ELR (cell line): ENCODE measurements at places on chromosomes 3 and 15.

GRCh38 chr3:101784855-101785613 is 6.0 kb downstream of the NXPE3 start:
- DNase-seq: no peak

DNA sequence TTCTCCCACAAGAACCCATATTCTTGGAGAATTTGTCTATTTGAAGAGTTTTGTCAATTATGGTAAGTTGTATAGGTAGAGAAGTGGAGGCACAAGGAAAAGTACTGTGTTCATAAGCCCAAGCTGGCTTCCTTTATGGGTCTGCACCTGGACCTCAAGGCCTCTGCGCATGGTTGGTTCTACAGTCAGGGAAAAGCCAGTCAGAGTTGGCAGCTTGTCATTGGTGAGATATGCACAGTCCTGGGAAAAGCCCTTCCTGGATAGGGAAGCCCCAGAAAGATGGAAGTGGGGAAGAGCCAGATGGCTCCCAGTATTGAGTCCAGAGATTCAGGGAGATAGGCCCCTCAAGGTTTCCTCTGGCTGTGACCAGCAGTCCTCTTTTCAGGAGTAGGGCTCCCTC is 15.8 kb downstream of the BOC start:
- no peak for DNase-seq

- DNase-seq: peak; percentile 78
Observed at GRCh38 chr3:194140520-194141414, 4.8 kb downstream of the HES1 start.

DNA sequence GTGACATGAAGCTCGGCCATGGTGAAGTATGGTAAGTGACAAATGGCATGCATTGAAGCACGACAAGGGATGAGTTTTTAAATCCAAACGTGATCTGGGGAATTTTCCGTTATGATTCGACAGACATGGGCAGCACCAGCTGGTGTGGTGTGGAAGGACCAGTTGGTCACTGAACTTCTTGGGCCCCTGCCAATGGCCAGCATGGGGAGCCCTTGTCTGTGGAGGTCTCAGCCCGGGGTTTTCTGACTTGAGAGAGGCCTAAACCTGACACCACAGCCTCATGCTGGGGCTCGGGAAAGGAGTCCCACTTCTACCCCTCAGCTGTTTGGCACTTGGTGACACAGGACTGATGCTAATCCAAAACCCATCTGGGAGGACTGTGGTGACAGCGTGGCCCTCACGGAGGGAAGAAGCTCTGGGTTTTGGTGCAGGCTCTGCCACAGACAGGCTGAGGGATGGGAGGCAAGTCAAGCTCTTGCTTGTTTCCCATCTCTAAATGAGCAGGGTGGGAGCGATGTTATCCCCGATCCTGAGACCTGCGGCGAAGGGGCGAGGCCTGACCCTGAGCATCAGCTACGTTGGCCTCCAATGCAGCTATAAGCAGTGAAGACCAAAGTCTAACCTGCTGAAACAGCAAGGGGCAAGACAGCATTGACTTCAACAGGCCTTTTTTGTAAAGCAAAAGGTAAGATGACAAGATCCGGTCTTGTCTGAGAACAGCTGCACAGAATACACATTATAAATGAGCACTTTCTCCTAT is 69.5 kb downstream of the ATP1B3 start:
- DNase-seq: no peak

- DNase-seq: no peak
Observed at GRCh38 chr3:184512621-184513020, 49.0 kb upstream of the EPHB3 start.

- no peak for DNase-seq
Observed at GRCh38 chr15:62124973-62125303, 40.1 kb downstream of the C2CD4B start.

DNA sequence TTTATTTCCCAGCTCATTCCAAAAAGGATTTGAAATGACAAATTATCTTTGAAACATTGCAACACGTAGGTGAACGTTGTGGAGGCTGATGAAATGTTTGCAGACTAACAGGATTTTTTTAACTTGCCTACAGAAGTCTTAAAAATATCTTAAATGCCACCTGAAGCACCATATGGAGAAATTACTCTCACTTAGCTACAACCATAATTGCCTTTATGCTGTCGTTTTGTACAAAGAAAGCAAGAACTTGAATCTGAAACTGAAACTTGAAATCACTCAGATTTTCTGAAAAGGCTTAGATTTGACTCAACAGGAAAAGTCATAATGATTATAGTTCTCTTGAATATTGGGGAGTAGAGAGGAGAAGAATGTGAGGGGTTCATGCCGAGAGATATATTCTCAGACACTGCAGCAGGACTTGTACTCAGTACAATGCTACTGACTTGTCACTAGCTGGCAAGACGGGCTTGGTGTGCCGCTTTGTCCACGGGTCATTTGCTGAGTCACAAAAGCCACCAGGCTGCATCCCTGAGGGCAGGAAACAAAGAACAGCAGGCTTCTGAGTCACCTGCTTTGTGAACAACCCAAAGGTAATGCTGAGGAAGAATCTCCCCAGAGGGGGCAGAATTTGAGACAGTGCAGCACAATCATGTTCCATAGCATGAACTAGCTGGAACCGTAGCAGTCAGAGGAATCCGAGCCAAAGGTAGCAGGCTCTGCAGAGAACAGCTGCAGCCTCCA is 7.1 kb upstream of the FMN1 start:
- peak; percentile 88 for DNase-seq

GRCh38 chr3:177753451-177754155 is 556.3 kb upstream of the TBL1XR1 start:
- DNase-seq: peak; percentile 59

DNA sequence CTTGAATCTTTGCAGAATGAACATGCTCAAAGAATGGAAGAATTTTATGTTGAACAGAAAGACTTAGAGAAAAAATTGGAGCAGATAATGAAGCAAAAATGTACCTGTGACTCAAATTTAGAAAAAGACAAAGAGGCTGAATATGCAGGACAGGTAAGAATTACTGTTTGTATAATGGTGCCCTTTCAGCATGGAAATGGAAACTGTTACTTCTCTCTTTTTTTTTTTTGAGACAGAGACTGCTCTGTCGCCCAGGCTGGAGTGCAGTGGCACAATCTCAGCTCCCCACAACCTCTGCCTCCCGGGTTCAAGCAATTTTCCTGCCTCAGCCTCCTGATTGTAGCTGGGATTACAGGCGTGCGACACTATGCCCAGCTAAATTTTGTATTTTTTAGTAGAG is 27.6 kb upstream of the CLDN11 start:
- DNase-seq: no peak

DNA sequence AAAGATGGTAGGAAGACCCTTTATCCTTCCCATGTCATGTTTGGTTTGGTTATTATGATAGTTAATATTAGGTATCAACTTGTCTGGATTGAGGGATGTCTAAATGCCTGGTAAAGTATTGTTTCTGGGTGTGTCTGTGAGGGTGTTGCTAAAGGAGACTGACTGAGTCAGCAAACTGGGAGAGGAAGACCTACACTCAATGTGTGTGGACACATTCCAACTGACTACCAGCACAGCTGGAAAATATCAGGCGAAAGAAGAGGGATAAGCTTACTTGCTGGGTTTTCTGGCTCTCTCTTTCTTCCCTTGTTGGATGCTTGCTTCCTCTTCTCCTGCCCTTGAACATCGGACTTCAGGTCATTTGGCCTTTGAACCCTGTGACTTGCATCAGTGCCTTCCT is 1227.6 kb upstream of the EPHA6 start:
- no peak for DNase-seq

DNA sequence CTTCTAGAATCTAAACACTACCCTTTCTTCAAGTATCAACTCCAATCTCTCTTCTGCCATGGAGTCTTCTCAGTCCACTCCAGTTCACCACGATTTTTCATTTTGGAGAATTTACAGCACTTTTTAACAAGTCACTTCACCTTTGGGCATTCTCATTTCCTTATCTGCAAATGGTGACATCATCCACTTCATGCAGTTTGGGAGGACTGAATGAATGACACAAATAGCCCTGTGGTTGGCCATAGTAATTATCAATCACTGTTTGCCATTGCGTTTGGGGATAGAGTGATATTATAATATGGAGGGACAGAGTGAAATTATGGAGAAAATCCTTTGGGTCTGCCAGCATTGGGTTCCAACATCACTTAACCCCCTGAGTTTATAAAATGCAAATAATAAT is 38.0 kb upstream of the TM4SF1 start:
- no peak for DNase-seq

DNA sequence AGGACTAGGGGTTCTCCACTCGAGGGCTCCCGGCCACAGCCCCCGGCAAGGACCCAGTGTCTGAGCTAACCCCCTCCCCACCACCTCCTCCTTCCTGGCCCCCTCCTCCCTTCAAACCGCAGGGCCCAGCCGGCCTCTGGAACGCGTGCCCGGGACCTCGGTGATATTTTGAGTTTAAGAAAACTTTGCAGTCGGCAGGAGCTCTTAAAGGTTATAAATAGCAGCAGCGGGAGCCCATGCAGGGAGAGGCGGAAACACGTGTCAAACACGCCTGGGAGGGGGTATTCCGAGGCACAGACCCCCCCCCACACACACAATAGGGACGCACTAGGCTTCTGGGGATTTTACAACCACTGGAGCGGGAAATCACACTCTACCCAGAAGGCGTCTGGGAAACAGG is 3.1 kb upstream of the PTH1R start:
- no peak for DNase-seq

GRCh38 chr3:170848292-170848917 is 21.6 kb downstream of the RPL22L1 start:
- peak; percentile 67 for DNase-seq

- peak; percentile 41 for DNase-seq
Observed at GRCh38 chr3:187208159-187208558, 10.9 kb downstream of the RTP1 start.

DNA sequence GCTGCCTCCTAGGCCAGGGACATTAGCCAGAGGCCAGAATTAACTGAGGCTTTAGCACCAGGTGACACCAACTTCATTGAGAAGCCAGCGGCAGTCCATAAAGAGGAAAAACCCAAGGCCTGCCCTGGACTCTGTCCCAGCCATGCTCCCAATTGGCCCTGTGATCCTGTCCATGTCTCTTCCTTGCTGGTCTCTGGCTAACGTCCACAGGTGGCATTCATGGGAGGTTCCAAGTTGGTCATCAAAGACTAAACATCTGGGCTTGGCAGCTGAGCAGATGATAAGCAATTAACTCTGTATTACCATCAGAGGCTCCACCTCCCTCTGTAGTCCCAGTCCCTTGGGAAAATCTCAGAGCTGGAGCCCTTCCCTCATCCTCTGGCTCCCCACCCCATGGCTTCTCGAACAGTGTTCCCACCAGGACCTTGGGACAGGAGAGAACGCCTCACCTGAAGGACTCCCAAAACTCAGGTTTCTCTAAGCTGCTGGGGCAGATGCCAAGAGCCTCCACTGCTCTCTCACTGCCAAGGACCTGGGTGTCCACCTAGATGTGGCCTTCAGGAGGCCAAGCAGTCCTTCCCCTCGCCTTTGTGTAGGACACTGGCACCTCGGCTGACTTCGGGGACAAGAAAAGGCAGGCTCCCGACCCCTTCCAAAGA is 40.4 kb downstream of the GOLGA6A start:
- no peak for DNase-seq

DNA sequence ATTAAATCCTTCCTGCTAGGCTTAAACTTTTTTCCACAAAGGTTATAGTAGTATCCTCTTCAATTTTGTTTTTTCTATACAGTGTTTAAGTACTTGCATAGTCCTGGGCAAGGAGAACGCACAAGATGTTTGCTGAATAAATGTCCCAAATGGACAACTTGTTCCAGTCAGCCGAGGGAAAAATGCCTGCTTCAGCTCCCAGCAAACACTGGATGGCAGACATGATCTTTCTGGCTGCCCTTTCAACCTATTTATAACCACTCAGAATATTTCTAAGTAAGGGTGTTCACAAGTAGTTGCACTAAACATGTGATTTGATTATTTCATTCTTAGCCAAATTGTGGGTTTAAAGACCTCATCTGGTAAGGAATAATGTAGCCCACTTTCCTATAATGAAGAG is 29.8 kb downstream of the GNB4 start:
- peak; percentile 38 for DNase-seq

DNA sequence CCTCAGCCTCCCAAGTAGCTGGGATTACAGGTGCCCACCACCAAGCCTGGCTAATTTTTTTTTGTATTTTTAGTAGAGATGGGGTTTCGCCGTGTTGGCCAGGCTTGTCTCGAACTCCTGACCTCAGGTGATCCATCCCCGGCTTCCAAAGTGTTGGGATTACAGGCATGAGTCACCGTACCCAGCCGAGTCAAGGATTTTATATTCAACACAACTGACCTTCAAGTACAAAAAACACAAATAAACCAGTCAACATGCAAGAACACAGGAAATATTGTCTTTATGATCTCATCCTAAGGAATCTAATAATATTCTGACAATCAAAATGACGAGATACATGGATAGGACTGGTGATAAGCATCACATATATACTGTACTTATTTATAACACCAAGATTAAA is 37.9 kb downstream of the TJP1 start:
- DNase-seq: peak; percentile 52

GRCh38 chr3:27349832-27350231 is 19.4 kb downstream of the NEK10 start:
- DNase-seq: no peak

- DNase-seq: no peak
Observed at GRCh38 chr15:87387766-87388165, 868.8 kb downstream of the NTRK3 start.

- DNase-seq: peak; percentile 13
Observed at GRCh38 chr3:189772584-189772983, 141.4 kb downstream of the TP63 start.

GRCh38 chr3:143348486-143349327 is 229.1 kb downstream of the CHST2 start:
- peak; percentile 24 for DNase-seq

GRCh38 chr3:34683851-34684250 is 885.4 kb downstream of the PDCD6IP start:
- DNase-seq: peak; percentile 27

- DNase-seq: no peak
Observed at GRCh38 chr15:85618228-85618505, 176.6 kb downstream of the KLHL25 start.

DNA sequence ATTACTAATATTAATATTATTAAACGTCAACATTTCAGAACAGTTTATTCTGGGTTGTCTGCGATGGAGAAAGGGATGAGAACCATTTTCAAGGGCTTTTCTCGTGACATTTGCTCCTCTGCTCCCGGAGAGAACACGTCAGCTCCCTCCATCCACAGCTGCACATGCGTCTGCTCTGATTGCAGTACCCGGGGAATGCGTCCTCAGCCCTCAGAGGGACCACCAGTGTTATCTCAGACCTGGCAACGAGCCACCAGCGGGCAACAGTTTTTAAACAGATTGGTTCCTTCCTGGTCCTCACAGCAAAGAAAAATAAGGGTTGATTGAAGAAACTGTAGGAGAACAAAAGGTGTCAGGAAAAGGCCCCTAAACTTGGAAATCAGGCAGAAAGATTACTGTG is 202.2 kb upstream of the ADAMTS9 start:
- DNase-seq: no peak

GRCh38 chr3:184284696-184285095 is 8.9 kb downstream of the ECE2 start:
- DNase-seq: peak; percentile 76

- DNase-seq: no peak
Observed at GRCh38 chr15:51237816-51238215, 100.6 kb downstream of the CYP19A1 start.

GRCh38 chr3:115100806-115101205 is 46.3 kb downstream of the ZBTB20 start:
- DNase-seq: no peak
